GM10248 (cell line): ENCODE measurements at places on chromosomes 3 and 15.

- no peak for DNase-seq
These were observed 15.9 kb upstream of the LCMT2 start for GRCh38 chr15:43346305-43346704.

- DNase-seq: no peak
These were observed 96.8 kb downstream of the CHDH start for GRCh38 chr3:53749448-53749847.

- DNase-seq: no peak
These were observed 236.1 kb downstream of the STAG1 start for GRCh38 chr3:136516095-136516494.

DNA sequence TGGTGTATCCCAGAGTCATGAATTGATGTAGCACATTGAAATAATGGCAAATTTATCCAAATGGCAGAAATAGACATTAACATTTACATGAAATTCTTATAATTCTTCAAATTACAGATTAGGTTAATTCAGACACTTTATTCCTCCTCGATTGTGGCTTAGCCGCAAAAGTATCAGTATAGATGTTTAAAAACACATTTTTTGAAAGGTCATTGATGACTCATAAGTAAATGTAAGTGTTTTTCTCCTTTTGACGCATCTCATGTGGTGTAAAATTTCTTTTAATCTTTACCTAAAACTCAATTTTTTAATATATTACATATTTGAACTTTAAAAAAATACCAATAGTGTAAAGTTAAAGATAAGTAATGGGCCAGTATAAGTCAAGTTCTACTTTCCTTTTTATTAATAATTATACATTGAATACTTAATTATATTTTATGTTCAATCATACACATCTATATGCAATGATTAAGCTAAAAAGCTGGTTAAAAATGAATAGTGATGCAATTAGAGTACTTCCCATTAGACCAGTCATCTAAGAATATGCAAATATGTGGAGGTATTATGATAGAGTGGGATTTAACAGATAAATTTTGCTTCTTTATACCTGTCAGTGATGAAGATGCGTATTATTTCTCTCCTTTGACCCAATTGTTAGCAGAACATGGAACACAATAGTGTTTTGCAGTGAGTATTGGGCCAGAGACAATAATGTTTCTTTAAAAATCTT lies 678.1 kb upstream of the DPPA4 start:
- DNase-seq: no peak

- DNase-seq: no peak
These were observed 3.8 kb upstream of the KLHL40 start for GRCh38 chr3:42681361-42682038.

DNA sequence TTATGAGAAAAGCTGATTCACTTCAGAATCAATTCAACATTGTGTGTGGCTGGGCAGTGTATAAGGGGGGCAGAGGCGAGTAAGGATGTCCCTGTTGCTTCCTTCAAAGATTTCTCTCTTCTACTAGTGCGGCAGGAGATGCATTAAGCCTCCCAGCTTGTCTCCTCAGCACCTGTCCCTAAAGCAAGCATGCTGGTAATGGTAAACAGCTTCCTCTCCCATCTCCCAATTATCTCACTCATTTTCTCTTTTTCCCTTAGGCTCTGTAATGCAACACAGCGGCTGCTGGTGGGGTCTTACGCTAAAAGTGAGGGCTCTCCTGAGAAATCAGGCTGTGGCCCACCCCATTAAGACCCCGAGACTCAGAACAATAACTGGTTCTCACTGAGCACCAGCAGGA lies 306.4 kb upstream of the ROPN1 start:
- no peak for DNase-seq

GRCh38 chr15:68374168-68374745 lies 57.7 kb downstream of the ITGA11 start:
- DNase-seq: no peak

GRCh38 chr3:46321461-46322104 lies 32.3 kb upstream of the CCR2 start:
- peak; percentile 44 for DNase-seq

DNA sequence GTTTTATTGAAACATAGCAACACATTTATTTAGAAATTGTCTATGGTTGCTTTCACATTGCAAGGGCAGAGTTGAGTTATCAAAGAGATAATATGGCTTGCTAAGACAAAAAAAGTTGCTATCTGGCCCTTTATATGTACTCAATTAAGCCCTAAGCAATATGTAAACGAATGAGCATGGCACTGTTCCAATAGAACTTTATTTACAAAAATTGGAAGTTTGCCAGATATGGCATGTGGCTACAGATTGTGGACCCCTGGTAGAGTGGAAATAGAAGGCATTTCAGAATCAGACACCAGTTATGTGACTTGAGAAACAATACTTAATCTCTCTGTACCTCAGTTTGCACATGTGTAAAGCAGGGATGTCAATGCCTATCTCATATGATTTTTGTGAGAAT lies 515.6 kb upstream of the SGO1 start:
- no peak for DNase-seq

- DNase-seq: no peak
These were observed 223.1 kb downstream of the MEIS2 start for GRCh38 chr15:36877294-36877693.

DNA sequence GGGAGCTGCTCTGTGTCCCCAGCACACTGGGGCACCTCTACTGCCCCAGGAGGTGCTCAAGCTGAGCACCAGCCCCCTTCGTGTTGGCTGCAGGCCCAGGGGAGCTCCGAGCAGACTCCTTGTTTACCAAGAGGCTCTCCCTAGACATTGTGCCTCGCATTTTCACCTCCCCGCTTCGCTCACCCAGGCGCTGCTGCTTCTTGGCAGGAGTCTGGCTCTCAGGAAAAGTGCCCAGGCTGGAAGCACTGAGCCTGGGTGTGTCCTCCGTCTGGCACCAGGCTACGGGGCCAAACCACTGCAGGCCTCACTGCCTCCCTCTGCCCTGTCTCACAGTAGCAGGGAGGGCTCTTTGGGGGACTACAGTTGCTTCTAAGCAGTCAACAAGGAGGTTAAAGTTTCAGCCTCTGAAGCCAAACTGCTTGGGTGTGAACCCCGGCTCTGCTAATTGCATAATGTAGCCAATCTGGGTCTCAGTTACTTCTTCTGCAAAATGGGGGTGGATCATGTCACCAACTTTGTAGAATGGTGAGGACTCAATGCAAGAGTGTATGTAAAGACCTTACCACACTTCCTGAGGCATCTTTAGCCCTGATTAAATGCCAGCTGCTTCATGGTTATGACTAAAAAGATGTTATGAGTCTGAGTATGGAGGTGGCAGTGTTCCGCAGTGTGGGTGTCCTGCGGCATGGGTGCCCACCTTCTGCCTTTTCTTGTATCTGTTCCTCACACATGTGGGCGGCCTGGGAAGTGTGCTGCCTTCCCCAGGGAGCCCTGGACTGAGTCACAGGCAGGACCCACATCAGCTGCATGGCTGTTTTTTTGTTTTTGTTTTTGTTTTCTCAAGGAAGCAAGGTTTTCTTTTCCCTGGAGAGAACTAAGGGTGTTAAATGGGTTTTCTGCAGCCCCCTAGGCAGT lies 88.9 kb downstream of the CLSTN2 start:
- DNase-seq: no peak

DNA sequence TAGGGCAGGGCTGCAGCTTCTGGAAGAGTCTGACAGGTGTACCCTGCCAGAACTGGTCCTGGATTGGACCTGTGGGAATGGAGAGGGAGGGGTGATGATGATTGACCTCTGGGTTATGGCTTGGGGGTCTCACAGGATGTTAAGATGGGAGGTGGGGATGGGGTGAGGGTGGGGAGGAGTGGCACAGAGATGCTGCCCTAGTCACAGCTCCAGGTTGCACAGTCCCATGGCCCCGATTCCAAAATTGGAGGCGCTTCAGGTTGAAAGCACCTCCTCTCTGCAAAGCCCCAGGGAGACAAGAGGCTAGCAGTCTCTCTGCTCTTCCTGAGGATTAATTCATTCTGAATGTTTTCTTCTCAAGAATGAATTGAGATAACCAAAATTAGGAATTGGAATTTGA lies 101.4 kb downstream of the FAM43A start:
- DNase-seq: no peak

- DNase-seq: peak; percentile 53
These were observed 22.1 kb upstream of the MGLL start for GRCh38 chr3:127844326-127844942.

- DNase-seq: peak; percentile 20
These were observed 308.4 kb downstream of the PDCD6IP start for GRCh38 chr3:34106879-34107278.

DNA sequence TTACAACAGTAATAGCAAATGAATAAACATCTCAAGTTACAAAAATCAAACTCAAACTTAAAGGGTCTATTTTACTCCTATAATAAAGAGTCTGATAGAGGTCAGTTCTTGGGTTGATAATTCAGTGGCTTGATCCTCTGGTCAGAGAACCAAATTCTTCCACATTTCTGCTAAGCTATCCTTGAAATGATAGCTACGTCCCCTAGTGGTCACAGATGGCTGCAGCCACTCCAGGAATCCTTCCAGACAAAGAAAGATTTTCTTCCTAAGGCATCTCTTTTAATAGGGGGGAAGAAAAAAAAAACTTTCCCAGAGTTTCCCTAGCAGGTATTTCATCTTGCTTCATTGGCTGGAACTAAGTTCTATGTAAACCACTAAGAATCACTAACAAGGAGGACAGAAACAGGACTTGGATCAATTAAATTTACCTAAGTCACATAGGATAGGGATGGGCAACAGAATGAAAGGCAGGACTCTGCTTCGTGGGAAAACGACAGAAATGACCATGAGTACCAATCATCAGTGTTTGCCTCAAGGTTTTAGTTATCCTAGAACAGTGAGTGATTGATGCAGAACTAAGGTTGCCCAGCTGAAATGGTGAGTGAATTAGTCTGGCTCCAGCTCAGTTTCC lies 160.7 kb downstream of the STAC start:
- no peak for DNase-seq

GRCh38 chr3:11510001-11510340 lies 133.7 kb downstream of the VGLL4 start:
- DNase-seq: no peak

DNA sequence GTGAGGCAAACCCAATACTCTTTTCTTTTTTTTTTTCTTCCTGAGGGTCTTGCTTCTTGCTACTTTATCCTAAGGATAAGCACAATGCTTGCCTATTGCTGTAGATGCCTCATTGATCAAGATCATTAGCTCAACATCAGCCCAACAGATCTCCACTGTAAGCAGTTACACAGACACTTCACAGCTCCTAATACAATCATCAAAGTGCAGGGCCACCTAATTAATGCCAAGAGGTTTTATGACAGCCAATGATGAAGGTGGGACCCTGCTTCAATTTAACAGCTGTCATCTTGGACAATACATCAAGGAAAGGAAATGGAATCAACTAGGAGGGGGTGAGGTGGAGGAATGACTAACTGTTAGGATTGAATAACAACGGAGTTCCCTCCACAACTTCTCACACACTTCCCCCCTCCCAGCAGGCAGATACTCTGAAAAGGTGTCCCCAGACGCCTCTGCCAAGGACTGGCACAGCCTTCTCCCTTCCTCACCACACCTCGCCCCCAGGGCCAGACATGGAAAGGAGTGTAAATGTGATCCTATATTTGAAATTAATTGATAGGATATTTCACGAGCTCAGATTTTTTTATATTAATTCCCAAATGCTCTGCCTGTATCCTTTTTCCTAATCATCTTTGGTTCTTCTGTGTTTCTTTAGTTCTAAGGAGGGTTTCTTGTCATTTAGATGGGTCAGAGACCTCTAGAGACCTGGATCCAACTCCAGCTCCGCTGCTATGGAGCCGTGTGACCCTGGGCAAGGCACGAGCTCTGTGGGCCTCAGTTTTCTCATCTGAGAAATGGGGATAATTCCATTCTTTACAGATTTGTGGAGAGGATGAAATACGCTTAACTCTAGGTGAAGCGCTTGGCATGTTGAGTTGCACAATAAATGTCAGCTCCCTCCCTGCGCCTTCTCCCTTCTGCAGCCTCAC lies 1.2 kb downstream of the DCLK3 start:
- no peak for DNase-seq

- DNase-seq: no peak
These were observed 462.8 kb upstream of the DPH6 start for GRCh38 chr15:36008719-36009118.

DNA sequence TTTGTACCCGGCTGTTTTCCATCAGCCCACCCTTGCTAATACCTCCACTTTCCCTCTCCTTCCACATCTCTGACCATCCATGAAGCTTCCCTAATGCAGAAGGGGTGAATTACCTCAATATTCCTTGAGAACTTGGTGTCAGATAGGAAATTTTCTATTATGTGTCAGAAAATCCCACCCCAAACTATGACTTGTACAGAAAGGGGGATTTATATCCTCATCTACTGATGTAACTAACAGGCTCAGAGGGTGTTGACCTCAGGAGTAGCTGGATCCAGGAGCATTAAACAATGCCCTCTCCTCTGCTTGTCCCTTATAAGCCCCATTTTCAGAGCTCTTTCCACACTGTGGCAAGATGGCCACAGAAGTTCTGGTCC lies 242.8 kb upstream of the TLE3 start:
- DNase-seq: no peak

GRCh38 chr15:52261498-52262242 lies 33.9 kb downstream of the MYO5C start:
- peak; percentile 86 for DNase-seq

GRCh38 chr15:68504681-68505170 lies 72.8 kb upstream of the ITGA11 start:
- no peak for DNase-seq

- DNase-seq: no peak
These were observed 68.6 kb downstream of the ST6GAL1 start for GRCh38 chr3:186998937-186999368.

GRCh38 chr3:49165771-49166751 lies at the start of gene CCDC71:
Gene CCDC71, minus strand, starts transcription at chr3:49166331. Its CDS starts 2,123 bp downstream, at chr3:49164208.
- peak; percentile 94 for DNase-seq

DNA sequence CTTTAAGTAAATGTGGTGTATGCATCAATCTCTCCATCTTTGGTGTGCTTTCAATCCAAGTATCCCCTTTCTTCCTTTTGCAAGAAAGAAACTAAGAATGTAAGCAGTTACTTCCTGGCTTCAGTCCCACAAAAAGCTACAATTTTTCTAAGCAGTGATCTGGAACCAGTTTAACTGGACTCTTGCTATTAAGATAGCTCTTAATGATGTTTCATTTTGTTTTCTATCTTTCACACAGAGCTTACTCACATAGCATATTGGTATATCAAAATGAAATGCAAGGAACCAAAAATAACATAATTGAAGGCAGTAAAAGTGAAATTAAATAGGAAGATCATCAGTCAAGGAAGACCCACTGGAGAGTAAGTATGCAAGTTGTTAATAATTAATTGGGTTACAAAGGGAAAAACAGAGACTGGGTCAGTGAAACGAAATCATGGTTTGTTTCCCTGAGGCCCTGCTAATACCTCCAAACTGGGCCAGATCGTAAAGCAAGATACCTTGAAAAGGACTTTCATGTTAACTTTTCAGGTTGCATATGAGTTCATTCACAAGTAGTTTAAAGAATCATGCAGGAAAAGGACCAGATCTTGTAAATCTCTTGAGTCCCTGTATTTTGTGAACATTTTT lies 41.9 kb downstream of the GPR160 start:
- DNase-seq: no peak

DNA sequence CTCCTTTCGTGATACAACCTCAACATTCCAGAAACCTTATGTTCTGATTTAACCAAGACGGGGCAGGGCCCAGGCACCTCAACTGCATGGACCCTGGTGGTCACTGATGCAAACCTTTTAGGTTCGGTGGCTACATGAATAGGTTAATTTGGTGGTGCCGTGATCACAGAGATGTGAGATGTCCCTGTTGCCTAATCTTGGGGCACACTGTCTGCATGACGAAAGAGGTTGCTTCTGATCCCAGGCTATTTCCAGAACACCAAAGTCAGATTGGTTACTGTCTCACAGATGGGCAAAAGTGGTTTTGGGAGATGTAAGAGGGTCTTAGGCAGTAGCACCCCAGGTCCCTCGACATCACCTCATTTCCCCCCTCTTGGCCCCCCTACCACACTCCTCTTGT lies 4.0 kb upstream of the CCR1 start:
- no peak for DNase-seq

GRCh38 chr3:81554388-81554787 lies 207.1 kb downstream of the GBE1 start:
- no peak for DNase-seq
